Tibial nerve (tissue), 4 donors: ENCODE measurements at places on chromosomes 2 and 18. TPM values are rescaled to one million over a fixed set of nuclear protein-coding genes. Genes with fewer than 3 reads are reported as not detected.

- H3K4me1 ChIP-seq = no peaks in the 10 kb centered on the region
- no peak overlapping the region for H3K27ac ChIP-seq
- DNase-seq = no peak
- H3K27me3 ChIP-seq = no peaks in the 10 kb centered on the region
Measured at GRCh38 chr2:2662037-2662846, 331.2 kb upstream of the MYT1L start.

DNA sequence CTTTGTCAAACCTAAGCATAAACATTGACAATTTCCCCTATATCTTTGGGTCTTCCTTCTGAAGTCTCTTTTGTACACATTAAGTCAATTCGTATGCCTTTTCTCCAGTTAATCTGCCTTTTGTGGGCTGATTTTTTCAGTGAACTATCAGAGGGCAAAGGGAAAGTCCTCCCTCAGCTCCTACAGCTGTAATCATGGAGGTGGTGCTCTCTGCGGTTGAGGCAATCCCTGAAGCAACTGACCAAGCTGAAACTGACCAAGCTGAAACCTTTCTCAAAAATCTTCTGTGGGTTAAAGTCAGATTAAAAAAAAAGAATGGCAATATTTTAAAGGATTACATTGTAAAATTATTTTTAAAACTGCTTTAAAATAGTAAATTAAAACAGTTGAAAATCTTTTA is 105.8 kb upstream of the DNAJC10 start:
- H3K36me3 ChIP-seq = no peaks in the 10 kb centered on the region
- H3K4me1 ChIP-seq = no peaks in the 10 kb centered on the region
- DNase-seq = no peak
- H3K4me3 ChIP-seq = no peak overlapping the region
- no peaks in the 10 kb centered on the region for H3K27me3 ChIP-seq

DNA sequence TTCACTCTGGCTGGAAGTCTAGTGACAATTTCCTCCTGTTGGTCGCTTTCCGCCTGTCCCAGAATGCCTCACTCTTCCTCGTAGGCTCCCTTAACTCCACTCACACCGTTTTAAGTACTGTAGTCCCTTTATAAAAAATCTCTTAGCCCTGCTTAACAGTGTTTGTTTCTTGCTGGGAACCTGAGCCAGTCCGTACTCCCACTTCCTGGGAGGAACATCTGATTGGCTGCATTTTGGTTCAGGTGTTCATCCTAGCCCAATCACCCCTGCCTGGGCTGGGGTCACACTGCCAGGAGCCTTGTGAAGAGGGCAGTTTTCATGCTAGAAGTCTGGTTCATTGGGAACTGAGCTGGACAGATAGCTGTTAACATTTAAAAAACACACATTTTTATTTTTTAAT is 25.6 kb upstream of the TOGARAM2 start:
- no peak overlapping the region for H3K4me3 ChIP-seq
- H3K36me3 ChIP-seq = no peaks in the 10 kb centered on the region
- no peak overlapping the region for H3K27ac ChIP-seq
- no peaks in the 10 kb centered on the region for H3K27me3 ChIP-seq
- peaks cover 24% of the 10 kb centered on the region for H3K4me1 ChIP-seq
- no peak for DNase-seq

- H3K27me3 ChIP-seq = no peaks in the 10 kb centered on the region
- H3K4me3 ChIP-seq = no peak overlapping the region
- no peak for DNase-seq
- no peaks in the 10 kb centered on the region for H3K4me1 ChIP-seq
Measured at GRCh38 chr2:56291711-56292110, 107.9 kb downstream of the CCDC85A start.

- H3K36me3 ChIP-seq = peaks cover 14% of the 10 kb centered on the region
- H3K4me3 ChIP-seq = no peak overlapping the region
- H3K4me1 ChIP-seq = no peaks in the 10 kb centered on the region
- no peak for DNase-seq
- H3K27ac ChIP-seq = no peak overlapping the region
Measured at GRCh38 chr2:148721991-148722777, 77.6 kb downstream of the EPC2 start.

DNA sequence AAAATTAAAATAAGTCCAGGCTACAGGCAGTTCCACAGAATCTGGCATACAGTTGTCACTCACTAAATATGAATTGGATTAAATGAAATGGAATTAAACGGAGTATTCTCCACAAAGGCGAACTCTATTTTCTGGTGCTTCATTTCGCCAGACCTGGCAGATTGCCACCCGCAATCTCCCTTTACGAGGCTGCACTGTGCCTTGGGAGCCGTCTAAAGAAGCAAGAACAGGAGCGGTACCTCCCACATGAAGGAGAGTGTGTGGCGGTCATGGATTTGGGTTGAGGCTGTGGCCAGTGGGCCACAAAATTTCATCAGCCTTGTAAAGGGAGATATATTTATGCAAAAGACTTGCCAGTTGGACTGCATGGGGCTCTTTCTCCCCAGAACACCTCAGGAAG is 151.0 kb downstream of the OSR1 start:
- DNase-seq = no peak
- H3K36me3 ChIP-seq = no peaks in the 10 kb centered on the region
- no peaks in the 10 kb centered on the region for H3K27me3 ChIP-seq
- no peak overlapping the region for H3K27ac ChIP-seq
- no peaks in the 10 kb centered on the region for H3K4me1 ChIP-seq

- H3K4me3 ChIP-seq = no peak overlapping the region
- H3K36me3 ChIP-seq = no peaks in the 10 kb centered on the region
- peak overlapping the region; percentile 84 for H3K27ac ChIP-seq
- H3K27me3 ChIP-seq = no peaks in the 10 kb centered on the region
Measured at GRCh38 chr18:34709104-34709503, 994 bp upstream of the DTNA start.

DNA sequence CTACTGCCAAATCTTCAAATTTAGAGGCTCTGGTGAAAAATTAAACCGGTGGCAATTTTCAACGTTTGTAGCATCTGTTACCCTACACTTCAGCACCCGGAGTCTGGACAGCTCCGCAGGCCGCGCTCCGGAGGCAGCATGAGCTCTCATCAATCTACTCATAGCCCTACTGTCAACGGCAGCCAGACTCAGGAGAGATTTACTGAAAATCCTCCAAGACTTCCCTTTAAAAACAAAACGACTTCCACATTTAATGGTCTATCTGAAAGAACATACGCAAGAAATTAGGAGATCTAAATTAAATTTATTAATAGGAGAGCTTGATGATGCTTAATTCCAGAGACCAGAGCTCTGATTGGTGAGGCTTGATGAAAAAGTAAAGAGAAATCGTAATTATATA is 970 bp upstream of the ADCYAP1 start:
- DNase-seq = peak; percentile 33
- peaks cover 78% of the 10 kb centered on the region for H3K27me3 ChIP-seq
- H3K4me1 ChIP-seq = no peaks in the 10 kb centered on the region
- H3K4me3 ChIP-seq = no peak overlapping the region

GRCh38 chr18:59783138-59783537 is 85.9 kb upstream of the CCBE1 start:
- DNase-seq = peak; percentile 26
- H3K4me1 ChIP-seq = no peaks in the 10 kb centered on the region
- no peak overlapping the region for H3K4me3 ChIP-seq
- no peak overlapping the region for H3K27ac ChIP-seq
- H3K36me3 ChIP-seq = no peaks in the 10 kb centered on the region

GRCh38 chr18:12362473-12363174 is 14.4 kb downstream of the AFG3L2 start:
- H3K36me3 ChIP-seq = peaks cover 95% of the 10 kb centered on the region
- no peak overlapping the region for H3K4me3 ChIP-seq
- H3K27ac ChIP-seq = no peak overlapping the region
- no peaks in the 10 kb centered on the region for H3K27me3 ChIP-seq

DNA sequence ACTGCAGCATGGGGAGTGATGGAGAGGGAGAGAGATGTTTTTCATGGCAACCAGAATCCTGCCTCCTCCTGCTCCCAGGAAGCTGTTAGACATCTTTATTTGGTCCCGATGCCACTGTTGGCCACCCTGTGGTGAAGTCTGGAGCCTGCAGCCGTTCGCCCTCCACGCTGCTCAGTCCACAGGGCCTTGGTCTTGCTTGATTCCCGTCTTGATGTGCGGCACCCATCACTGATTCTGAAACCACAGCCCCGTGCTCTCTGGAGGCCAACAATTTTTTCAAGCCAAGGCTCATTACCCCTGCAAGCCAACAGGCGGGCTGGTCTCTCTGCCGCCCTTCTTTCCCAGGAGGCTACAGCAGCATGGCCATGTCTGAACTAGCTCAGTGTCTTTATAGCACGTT is 24.5 kb downstream of the SIGLEC15 start:
- H3K27ac ChIP-seq = no peak overlapping the region
- no peaks in the 10 kb centered on the region for H3K27me3 ChIP-seq
- no peak overlapping the region for H3K4me3 ChIP-seq
- no peak for DNase-seq
- peaks cover 56% of the 10 kb centered on the region for H3K36me3 ChIP-seq
- H3K4me1 ChIP-seq = no peaks in the 10 kb centered on the region

The ALPP gene
- total RNA-seq = not detected

The FTCDNL1 gene
- total RNA-seq = 1.8 TPM

The SERPINB12 gene
- not detected for total RNA-seq

The IL18R1 gene
- total RNA-seq = 3.9 TPM
